ENCODE measurements at places on chromosomes 3 and 15.

DNA sequence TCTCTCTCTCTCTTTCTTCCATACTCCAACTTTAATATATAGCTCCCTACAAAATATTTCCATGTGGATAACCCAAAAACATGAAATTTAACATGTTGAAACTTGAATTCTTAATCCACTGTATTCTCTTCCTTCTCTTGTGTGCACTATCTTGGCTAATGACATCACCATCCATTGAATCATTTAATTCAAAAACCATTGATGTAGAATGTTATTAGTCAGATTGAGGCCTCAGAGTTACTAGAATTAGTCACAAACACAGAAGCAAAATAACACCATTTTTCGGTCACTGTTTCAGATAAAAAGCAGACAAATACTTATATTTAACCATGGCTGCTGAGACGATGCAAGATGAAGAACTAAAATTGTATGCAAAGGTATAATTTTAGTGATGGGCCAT, 256.9 kb upstream of the LRRC3B start:
- DNase-seq: no peak

DNA sequence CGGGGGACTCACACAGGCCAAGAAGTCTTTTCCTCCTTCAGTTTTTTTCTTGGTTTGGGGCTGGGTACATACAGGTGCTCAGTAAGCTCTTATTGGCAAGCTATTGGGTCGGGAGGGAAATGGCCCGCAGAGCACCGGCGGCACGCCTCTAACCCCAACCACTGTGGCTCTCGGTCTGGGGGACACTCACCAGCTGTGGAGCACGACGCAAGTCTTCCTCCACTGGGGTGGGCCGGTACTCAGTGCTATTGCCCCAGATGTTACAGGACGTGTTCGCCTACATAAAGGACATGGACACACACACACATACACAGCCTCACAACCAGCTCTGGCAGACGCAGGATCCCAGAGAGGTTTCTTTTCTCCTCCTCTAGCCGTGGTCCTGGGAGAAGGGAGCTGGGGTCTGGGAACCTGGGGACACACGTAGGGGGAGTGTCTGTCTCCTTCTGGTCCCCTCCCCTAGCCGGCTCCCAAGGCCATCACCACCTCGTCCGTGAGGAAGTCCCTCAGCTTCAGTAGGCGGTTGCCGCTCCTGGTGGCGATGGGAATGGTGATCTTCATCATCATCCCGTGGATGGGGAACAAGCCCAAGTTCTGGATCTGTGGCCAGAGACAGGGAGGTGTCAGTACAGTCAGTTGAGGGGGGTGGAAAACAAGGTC, 33.4 kb downstream of the FEM1B start:
- no peak for DNase-seq

GRCh38 chr3:63303238-63303637, 25.1 kb downstream of the SYNPR start:
- no peak for DNase-seq

GRCh38 chr3:106276755-106277612, 408.2 kb upstream of the CBLB start:
- DNase-seq: no peak

DNA sequence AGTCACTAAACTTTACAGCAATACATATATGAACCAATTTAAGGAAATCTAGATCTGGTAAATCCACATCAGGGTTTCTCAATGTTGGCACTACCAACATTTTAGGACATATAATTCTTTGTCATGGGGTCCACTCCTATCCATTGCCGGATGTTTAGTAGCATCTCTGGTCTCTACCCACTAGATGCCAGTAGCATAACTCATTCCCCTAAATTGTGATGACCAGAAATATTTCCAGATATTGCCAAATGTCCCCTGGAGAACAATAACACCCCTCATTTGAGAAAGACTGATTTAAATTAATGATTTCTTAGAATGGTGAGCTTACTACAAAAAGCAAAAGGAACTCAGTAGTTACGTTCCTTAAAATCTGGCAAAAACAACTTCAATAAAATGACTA, 23.1 kb upstream of the ANKRD28 start:
- DNase-seq: no peak

- DNase-seq: no peak
These were observed 23.1 kb downstream of the PLXNA1 start for GRCh38 chr3:127005864-127006500.

DNA sequence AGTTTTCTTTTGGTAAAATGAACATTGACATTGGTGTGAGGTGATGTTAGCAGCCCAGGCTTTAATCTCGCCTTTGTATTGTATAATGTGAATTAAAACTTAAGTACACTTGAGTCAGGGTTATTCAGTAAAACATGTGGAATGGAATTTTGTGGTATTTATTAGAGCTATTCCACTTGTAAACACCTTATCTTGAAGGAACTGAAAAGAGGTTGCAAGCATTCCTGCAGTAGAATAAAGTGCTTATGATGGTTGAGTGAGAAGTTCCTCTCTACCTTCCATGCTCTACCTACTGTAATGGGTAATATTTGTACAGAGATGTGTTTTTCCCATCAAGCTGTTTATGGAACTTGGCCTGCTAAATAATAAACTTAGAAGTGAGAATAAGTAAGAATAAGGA, 36.1 kb downstream of the HMG20A start:
- DNase-seq: no peak

DNA sequence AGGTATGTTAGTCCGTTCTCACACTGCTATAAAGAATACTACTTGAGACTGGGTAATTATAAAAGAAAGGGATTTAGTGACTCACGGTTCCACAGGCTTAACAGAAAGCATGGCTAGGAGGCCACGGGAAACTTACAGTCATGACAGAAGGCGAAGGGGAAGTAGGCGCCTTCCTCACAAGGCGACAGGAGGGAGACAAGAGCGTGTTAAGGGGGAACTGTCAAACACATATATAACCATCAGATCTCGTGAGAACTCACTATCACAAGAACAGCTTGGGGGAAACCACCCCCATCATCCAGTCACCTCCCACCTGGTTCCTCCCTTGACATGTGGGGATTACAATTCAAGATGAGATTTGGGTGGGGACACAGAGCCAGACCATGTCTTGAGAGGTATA, 30.4 kb downstream of the SPRED1 start:
- DNase-seq: no peak

- DNase-seq: no peak
These were observed 14.7 kb downstream of the CHD2 start for GRCh38 chr15:92914768-92915221.

- DNase-seq: no peak
These were observed 73.1 kb downstream of the ATP2B2 start for GRCh38 chr3:10432156-10432845.

DNA sequence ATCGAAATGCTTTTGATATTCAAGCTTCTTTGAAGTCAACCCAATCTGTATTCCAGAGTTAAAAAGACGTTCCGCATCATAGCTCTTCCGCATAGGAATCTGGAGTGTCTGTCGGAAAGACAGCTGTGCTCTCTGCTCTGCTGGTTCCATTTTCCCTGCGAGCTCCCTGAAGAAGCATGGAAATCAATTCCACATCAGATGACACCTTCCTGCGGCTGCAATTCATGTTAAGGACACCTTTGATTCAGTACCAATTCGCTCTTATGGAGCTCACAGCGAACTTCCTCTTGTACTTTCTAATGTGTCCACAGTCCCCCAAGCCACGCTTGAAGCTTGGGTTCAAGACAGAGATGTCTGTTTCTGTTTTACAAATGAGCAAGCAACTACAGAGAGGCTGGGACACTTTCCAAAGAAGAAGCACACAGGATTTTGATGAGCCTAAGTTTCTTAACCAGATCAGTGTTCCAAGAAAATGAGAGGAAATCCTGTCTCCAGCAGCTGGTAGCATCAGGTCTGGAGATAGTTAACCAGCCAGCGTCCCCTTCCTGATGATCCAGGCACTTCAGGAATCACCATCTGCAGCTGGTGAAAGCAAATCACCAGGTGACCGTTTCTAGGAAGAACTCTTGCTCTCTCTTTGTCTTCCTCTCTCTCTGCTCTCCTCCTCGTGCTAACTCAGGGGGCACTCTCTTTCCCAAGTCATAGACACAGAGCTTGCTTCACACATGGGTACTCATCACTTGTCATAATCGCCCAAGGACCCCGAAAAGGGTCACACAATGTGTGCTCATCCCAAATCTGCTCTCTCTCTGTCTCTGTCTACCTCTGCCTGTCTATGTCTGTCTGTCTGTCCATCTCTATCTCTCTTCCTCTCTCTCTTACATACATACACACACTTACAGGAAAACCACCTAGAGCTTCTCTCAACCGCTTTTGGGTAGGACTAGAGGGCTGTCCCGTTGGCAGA, 281.8 kb downstream of the FAM43A start:
- DNase-seq: no peak

GRCh38 chr3:50003824-50004223, 63.9 kb downstream of the RBM6 start:
- DNase-seq: no peak

- DNase-seq: no peak
These were observed 163.1 kb downstream of the MYRIP start for GRCh38 chr3:39972508-39972907.

GRCh38 chr3:184259878-184260723, 1.3 kb downstream of the CAMK2N2 start:
- peak; percentile 33 for DNase-seq

DNA sequence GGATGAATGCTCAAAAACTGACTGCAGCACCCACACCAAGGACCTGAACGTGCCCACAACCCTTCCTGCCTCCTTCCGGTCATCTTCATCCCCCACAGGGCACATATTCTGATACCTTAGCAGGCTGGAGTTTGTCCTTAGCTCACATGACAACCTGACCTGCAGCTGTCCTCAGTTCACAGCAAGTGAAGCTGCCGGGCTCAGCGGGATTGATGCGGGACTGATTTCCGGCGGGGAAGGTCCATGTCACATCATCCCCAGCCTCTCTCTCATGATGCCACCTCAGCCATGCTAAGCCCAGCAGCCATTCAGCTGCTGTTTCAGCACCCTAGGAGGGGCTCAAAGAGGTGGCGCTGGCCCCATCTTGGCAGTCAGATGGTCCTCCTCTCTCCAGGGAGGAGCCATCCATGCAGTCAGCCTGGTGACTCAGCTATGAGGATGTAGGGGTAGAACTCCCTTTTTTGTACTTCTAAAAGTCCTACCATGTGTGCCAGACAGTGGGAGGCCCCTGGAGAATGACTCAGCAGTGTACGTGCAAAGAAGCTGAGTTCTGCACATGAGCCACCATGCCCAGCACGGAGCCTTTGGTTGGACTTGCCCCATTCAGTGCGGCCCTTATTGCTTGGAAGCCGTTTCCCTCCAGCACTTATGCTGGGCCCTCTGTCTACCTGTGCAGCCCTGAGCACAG, 9.5 kb downstream of the CA12 start:
- DNase-seq: no peak

DNA sequence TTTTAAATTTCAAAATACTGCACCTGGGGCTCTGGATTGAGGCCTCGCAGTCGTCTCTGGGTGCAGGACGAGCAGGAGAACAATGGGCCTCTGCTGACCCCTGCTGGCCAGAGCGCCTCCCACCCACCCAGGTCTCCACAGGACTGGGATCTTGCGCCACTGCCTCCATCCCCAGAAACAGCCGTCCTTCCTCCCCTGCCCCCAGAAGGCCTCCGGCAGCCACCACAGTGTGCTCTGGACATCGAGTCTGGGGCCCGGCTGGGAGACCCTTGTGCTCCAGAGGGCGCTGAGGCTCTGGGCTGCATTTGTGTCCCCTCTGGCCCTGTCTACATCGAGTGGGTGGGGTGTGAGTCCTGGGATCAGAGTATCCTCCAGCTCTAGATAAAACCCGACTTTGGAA, 6.7 kb upstream of the ACSBG1 start:
- DNase-seq: peak; percentile 87

- DNase-seq: no peak
These were observed 6.6 kb upstream of the SOX2 start for GRCh38 chr3:181705086-181705480.

- no peak for DNase-seq
These were observed 37.6 kb downstream of the SPTSSB start for GRCh38 chr3:161333696-161334095.

GRCh38 chr15:78453447-78453846, 15.4 kb downstream of the IREB2 start:
- DNase-seq: no peak

DNA sequence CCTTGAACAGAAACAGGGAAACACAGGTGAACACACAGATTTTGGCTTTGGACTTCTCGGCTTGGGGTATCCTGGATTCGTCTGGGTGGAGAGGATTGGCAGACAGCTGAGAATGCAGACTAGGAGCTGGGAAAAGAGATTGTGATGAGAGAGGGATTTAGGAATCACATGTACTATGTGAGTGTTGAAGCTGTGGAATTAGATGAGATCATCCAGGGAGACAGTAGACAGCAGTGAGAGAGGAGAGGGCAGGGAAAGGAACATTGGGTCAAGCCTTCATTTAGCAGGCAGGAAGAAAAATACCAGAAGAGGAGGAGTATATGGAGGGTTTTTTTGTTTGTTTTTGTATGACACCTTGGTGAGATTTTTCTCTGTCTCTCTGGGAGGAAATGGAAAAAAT, 262.1 kb upstream of the TBL1XR1 start:
- no peak for DNase-seq

- DNase-seq: no peak
These were observed 21.0 kb downstream of the SNAPC5 start for GRCh38 chr15:66476535-66476934.

- DNase-seq: peak; percentile 80
These were observed 203.4 kb downstream of the ADAMTS9 start for GRCh38 chr3:64484289-64484992.

- DNase-seq: no peak
These were observed 61.2 kb upstream of the STRIT1 start for GRCh38 chr3:155354658-155355057.

DNA sequence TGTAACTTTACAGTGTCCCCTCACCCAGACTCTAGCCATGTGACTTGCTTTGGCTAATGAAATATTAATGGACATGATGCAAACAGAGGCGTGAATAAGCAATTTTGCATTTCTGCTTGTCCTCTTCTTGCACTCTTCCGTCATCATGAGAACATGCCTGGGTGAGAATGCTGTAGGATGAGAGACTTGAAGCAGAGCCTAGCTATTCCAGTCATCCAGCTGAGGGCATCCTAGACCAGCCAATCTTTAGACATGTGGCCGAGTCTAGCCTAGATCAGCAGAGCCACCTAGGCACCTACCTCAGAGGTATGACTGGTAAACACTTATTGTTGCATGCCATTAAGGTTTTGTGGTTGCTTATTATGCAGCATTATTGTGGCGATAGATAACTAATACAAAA, 450.5 kb upstream of the AZI2 start:
- no peak for DNase-seq

- DNase-seq: no peak
These were observed 259.1 kb downstream of the PTPRG start for GRCh38 chr3:61820306-61820992.

- DNase-seq: no peak
These were observed 13.0 kb upstream of the BTLA start for GRCh38 chr3:112512320-112512719.

GRCh38 chr15:88695691-88696251, 57.0 kb downstream of the ISG20 start:
- DNase-seq: no peak

GRCh38 chr15:54282228-54282836, 304.1 kb downstream of the UNC13C start:
- no peak for DNase-seq

DNA sequence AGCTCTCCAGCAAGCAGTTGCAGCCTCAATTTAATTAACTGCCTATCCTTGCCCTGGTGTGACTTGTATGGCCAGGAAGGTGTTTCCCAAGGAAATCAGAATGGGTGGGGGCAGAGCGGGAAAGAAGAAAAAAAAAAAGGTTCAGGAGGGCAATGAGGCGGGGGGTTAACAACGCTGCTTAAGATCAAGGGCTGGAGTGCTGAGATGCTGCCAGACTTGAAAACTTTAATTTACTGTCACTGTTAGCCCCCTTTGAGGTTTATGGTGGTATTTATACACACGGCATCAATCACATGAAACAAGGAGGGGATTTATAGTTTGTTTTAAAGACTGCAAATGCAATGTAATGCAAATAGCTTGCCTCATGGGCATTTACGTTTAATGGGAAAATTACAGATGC, 319.4 kb upstream of the NR2F2 start:
- DNase-seq: no peak
